ENCODE measurements at places on chromosomes 6 and 20. TPM values are rescaled to one million over a fixed set of nuclear protein-coding genes. Genes with fewer than 3 reads are reported as not detected.

DNA sequence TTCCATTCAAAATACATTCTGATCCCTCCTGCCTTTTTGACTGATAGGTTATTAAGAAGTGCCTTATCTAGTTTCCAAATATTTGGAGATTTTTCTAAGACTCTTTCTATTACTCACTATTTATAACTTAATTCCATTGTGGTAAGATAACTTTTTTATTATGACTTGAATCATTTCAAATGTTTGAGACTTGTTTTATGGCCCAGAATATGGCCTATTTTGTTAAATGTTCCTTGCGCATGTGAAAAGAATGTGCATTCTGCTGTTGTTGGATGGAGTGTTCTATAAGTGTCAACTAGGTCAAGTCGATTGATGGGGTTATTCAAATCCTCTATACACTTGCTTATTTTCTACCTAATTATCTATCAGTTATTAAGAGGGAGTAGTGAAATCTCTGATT lies 13.1 kb upstream of the TCP11 start:
- no peak for DNase-seq

DNA sequence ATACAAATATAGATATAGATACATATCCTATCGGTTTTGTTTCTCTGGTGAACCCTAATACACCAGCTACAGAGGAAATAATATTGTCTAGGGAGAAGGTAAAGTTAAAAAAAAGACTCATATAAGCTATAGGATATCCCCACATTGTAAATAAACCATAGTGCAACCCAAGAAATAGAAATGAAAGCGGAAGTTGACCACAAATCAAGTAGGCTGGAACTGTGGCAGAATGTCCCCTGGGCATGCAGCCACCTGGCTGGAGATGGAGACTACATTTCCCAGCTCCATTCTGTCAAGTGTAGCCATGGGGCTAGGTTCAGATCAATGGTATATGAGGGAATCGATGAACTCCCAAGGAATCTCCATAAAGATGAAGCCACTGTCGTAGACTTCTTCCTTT lies 70.1 kb upstream of the RPS6KA2 start:
- no peak for DNase-seq

The MUC22 gene
- polyA plus RNA-seq = not detected

The NFS1 gene
- 39.5 TPM for polyA plus RNA-seq

The GZF1 gene
- polyA plus RNA-seq = 13.2 TPM

- DNase-seq = peak; percentile 40
Observed at GRCh38 chr20:9323622-9324021, 190.8 kb upstream of the LAMP5 start.

GRCh38 chr20:58877976-58878360 lies 25.5 kb downstream of the GNAS start:
- DNase-seq = no peak

- peak; percentile 88 for DNase-seq
Observed at GRCh38 chr20:50187403-50188051, 3.1 kb upstream of the CEBPB start.

The F13A1 gene
- polyA plus RNA-seq = not detected

The KIAA1755 gene
- 0.13 TPM for polyA plus RNA-seq

DNA sequence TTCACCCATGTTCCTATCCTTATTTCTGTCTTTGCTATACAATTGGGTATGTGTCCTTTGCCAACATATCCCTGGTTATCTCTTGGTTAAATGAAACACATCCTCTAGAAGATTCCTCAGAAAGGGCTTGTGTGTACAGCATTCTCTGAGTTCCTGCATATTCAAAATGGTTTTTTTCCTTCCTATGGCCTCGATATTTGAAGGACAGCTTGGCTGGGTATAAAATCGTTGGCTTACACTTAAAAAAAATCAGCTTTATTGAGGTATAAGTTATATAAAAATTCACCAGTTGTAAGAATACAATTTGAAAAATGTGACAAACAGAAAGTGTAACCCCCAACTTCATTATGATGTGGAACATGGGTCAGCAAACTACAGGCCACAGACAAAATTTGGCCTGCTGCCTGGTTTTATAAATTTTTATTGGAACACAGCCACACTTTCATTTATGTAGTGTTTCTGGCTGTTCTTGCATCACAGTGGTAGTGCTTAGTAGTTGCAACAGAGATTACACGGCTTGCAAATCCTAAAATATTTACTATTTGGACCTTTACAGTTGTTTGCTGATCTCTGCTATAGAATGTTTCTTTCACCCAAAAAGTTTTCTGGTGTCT lies 16.7 kb downstream of the PCMT1 start:
- DNase-seq = no peak

DNA sequence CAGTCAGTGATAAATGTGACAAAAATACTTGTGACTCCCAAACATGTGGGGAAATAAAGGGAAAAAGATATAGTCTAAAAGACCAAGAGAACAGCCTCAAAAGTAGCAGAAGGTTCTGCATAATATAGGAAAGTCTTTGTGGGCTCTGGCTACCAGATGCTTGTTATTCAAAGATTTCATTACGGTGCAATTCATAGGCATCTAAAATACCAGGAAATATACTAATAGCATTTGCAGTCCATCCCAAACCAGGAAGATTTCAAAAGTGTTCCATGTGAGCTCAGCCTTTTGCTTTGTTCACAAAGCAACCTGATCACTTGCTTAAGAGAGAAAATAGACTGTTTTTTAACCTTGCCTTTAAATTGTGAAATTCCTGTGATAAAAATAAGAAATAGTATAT lies 506.7 kb upstream of the MARCKS start:
- no peak for DNase-seq

The PPP1R3G gene
- polyA plus RNA-seq = 0.49 TPM

The COL12A1 gene
- 7.5 TPM for polyA plus RNA-seq

The GSTA2 gene
- not detected for polyA plus RNA-seq

GRCh38 chr20:43446361-43446879 lies 11.3 kb upstream of the SRSF6 start:
- no peak for DNase-seq

DNA sequence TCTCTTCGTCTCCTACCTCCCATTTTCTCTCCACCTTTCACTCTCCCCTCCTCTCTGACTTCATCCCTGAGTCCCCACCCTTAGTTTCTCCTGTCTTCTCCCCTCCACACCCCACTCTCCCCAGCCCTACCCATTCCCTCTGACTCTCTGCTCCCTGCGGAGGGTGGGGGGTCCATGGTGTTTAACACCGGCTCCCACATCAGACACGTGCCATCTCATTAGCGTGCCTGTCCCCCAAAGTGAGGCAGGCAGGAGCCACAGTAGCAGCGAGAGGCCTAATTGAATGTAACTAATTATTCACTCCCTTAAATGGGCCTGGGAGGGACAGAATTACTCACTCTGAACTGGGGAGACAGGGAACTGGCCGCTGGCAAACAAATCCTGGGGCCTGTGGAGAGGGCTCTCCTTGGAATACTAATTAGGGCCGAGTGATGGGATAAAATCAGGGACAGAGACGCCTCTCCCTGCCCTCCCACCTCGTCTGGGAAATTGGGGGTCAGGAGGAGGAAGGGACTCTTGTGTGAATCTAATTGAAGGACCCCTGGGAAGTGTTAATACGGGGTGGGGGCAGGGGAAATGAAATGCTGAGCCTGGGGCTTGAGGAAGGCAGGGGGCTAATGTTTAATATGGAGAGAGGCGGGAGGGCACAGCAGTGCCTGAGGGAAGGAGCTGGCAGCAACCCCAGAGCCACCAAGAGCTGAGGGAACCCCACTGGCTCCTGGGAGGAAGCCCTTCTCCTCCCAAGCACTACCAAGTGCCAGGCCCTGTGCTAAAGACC lies 17.9 kb downstream of the CD40 start:
- no peak for DNase-seq

The OOEP gene
- polyA plus RNA-seq = not detected

GRCh38 chr20:9040863-9041524 lies 27.9 kb upstream of the PLCB4 start:
- DNase-seq = no peak

DNA sequence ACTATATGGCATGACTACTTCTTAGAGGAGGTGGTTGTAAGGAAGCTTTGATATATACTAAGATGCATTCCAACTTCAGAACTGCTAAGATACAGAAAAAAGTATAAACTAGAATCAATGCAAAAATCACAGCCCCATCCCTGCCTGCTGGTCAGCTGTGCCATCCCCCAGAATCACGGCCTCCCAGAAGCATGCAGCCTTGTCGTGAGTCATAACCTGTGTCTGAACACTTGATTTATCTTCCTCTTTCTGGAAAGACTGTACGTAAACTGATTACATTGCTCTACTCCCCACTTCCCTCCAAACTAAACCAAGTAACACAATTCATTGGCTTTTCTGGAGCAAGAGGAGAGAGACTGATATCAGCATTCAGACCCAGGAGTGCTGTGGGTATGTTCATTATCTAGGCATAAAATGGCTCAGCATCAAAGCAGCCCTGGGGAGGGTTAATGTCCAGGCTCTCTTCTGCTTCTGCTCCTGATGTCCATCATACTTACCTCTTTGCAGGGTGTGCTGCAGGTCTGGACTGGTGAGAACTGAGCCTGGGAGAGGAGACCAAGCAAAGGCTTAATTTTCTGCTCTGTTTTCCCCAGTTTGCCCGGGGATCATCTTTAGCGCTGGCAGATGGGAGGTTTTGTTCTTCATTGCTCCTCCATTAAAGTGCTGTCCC lies 18.4 kb downstream of the SCP2D1 start:
- no peak for DNase-seq

GRCh38 chr6:69581581-69581980 lies 215.2 kb downstream of the LMBRD1 start:
- DNase-seq = no peak

DNA sequence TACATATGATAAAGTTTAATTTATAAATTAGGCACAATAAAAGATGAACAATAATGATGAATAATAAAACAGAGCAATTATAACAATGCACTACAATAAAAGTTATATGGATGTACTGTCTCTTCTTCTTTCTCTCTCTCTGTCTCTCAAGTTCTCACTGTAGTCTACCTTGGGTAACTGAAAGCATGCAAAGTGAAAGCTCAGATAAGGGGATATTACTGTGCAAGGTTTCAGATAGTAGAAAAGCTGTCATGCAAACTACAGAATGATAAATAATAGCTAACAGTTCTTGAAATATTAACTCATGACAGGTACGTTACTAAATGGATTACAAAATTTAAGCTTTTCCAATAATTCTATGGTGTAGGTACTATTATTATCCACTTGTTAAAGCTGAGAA lies 311.9 kb upstream of the PRDM1 start:
- no peak for DNase-seq

DNA sequence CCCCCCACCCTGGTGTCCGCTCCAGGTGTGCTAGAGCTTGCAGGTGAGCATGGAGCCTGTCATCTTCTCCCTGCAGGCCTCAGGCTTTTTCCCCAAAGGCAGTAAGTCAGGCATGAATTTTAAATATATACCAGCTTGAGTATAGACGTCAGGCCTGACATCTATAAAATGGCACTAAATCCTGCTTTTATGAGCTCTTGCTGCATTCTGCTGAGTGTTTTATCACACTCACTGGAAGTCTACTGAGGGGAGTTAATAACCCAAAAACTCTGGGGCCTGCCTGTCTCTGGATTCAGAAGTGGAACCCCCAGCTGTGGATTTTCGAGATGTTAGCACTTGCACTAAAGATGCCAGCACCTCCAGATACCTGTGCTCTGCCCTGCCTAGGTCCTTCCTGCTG lies 133.4 kb upstream of the TOP1 start:
- no peak for DNase-seq

The IPCEF1 gene
- polyA plus RNA-seq = not detected

The CABLES2 gene
- polyA plus RNA-seq = 6.6 TPM

The OR2H2 gene
- not detected for polyA plus RNA-seq

GRCh38 chr20:50270569-50270968 lies 79.9 kb downstream of the CEBPB start:
- no peak for DNase-seq

The NR2E1 gene
- not detected for polyA plus RNA-seq

- DNase-seq = peak; percentile 90
Observed at GRCh38 chr20:58017231-58017969, 211.1 kb downstream of the ANKRD60 start.

DNA sequence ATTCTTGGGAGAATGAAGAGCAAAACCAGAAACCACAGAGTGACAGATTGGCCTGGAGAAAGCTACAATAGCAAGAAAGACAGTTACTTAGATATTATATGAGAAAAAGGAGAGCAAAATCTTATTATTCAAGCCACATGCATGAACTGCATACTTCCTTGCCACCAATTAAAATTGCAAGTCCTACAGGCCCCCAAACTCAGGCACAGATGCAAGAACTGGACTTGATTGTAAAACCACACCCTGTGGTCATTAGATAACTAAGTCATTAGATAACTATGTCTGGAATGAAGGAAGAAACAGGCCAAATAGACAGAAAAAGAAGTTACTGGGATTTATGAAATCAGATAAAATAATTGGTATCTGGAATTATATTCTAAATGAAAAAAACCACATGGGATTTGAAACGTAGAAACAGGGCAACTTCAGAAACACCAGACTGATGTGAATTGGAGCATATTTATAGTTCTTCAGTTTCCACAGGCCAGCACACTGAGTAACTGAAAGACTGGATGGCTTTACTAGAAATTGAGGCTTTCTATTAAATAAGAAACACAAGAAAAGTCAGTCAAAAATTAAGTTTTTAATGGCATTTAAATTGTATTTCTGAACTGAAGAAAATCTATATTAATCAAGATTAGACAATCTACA lies 49.4 kb upstream of the CARMIL1 start:
- no peak for DNase-seq

DNA sequence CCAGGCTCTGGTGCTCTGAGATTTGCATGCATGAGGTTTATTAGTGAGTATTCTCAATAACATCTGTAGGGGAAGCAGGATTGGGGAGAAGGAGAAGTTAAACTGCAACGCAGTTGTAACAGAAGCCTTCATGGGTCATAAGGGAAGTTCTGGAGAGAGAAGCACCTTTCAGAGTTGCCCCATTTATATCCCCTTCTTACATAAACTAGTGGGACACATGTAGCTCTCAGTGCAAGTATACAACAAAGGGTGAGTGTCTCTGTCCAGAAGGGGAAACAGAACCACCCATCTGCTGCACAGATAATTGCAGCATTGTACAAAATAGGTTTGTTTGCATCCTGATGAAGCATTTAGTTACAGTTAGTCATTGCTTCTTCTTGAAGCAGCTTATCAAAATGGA lies 4.3 kb upstream of the ADGB start:
- no peak for DNase-seq

GRCh38 chr6:145044641-145045246 lies 690.6 kb downstream of the EPM2A start:
- no peak for DNase-seq

DNA sequence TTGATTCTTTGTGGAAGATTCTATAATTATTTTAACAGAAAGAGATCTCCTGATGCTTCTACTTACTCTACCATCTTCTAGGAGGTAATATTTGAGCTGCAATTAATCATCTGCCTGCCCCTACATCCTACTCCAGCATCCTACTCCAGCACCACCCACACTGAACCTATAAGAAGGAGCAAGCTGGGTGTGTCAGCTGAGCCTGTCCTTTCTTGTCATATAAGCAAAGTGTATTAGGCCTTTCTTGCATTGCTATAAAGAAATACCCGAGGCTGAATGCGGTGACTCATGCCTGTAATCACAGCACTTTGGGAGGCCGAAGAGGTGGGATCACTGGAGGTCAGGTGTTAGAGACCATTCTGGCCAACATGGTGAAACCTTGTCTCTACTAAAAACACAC lies 84.2 kb upstream of the ARG1 start:
- DNase-seq = no peak

- no peak for DNase-seq
Observed at GRCh38 chr6:57162516-57162915, 9.6 kb upstream of the BAG2 start.

Measured in A549 (cell line).